ENCODE measurements at places on chromosomes 5 and 9.

- no peak for DNase-seq
Observed at GRCh38 chr5:146007270-146007669, 70.9 kb downstream of the SH3RF2 start.

DNA sequence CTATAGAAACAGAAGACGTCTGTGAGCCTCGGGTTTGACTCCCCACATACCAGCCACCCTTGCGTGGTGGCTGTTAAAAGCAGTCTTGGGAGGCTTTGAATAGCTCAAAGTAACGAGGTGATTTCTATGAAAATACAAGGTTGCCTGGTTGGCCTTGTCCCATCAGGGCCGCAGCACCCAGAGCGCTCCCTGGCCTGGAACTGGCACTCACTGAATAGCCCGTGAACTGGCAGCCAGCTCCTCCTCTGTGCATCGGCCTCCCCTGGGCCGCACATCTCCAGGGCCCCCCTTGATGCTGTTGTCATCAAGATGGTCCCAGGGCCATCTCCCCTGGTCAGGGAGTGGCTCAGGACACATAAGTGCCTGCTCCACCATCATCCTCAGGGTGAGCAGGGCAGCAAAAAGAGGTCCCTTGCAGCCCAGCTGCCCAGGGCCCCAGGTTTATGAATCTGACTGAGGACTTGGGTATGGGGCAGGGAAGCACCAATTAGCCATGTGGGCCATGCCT, 144.6 kb upstream of the PPP1R26 start:
- DNase-seq: no peak

DNA sequence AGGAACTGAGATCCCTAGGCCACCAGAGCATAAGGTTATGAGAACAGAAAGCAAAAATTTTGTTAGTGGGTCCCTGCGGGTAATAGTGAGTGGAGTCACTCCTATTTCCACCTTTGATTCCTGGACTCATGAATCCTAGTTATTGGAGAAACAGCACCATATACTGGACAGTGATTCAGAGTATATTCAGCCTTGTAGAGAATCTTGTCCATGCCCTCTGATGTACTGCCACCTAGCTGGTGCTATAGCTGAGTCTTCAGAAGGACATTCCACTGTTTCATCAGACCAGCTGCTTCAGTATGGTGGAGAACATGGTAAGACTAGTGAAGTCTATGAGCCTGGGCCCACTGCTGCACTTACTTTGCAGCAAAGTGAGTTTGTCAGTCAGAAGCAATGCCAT, 25.0 kb upstream of the ITGA2 start:
- DNase-seq: no peak

DNA sequence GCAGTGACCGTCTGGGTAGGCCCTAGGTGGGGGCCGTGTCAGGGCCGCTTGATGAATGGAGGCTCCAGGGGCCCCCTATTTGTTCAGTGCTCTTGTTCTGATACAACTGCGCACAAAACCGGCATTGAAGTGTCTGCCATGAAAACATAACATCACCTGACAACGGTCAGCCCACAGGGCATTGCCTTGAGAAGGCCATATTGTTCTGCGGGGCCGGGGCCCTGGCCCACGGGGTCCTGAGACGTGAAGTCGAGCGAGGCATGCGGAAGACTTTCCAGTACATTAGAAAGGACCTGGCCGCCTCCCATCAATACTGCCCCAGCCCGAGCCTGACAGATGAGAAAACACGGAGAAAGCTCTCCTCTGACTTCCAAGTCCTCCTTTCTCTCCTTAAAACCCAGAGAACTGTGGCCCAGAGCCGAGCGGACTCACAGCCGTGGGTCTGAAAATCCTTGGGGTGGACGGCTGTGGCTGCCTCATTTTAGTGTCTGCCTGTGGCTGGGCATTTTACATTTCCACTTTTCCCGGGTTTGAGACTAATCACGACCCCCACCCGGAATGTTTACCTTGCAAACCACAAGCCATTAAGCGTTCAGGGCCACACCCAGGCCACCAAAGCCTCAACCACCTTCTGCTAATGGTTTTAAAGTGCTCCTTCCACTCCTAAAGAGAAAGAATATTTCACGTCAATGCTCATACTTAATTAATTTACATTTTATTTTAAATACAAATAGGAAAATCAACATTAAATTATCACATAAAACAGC, 391.0 kb upstream of the IRX2 start:
- DNase-seq: no peak

- no peak for DNase-seq
Observed at GRCh38 chr5:81169924-81170323, 63.2 kb upstream of the CKMT2 start.

- no peak for DNase-seq
Observed at GRCh38 chr9:131417264-131418142, 23.6 kb downstream of the PRRC2B start.

DNA sequence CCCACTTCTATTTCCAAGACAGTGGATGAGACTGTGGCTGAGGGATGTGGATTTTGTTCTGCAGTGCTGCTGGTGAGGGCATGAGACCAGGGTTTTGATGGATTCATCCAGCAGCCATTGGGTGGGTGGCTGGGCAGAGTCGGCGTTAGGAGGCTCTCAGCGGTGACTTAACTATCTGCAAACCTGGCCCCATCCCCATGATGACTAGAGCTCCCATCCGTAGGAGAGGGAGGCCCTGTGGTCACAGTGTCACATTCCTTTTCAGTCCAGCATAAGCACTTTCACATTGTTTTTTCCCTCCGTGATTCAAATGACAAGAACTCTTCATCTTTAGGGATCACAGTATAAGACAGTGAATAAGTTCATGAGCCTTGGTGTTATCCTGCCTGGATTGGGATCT, 60.4 kb upstream of the SPRY4 start:
- DNase-seq: no peak

- DNase-seq: no peak
Observed at GRCh38 chr5:34736445-34737115, 80.5 kb downstream of the RAI14 start.
